ENCODE measurements at places on chromosomes 11 and 22. TPM values are rescaled to one million over a fixed set of nuclear protein-coding genes. Genes with fewer than 3 reads are reported as not detected.
A peak's percentile ranks its signal among the peaks of the same experiment; 100 is the strongest.

DNA sequence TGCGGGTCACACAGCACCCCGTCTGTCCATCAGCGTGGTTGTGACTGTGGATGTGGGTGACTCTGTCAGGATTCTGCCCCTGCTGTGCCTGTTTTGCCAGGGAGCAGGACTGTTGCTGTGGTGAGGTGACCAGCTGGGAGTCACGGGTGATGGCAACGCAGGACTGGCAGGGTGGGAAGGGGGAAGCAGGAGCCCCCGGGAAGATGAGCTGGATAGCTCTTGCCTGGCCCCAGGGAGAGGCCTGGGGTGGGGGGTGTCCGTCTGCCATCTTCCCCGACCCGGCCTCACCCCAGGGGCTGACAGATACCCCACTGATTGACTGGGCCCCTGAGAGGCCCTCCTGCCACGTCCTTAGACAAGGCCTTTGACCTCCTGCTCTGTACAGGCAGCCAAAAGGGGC is 34.3 kb upstream of the TSPAN18 start:
- no peak for DNase-seq
- H3K4me1 ChIP-seq: peaks cover 7% of the 10 kb centered on the region
- peaks cover 8% of the 10 kb centered on the region for H3K27me3 ChIP-seq
- H3K4me3 ChIP-seq: no peak overlapping the region

DNA sequence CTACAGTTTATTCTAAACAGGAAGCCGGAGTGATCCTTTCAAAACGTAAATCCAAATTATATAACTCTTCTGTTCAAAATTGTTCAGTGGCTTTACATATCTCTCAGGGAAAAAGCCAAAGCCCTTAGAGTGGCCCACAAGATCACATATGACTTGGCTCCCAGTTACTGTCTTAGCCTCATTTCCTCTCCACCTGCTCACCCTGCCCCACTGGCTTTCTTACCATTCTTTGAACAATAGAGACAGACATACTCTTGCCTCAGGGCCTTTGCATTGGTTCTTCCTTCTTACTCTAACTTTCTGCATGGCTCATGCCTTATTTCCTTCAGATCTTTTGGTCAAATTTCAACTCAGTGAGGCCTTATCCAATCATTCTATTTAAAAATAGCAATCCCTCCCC is 52.1 kb downstream of the STIM1 start:
- H3K27ac ChIP-seq: no peak overlapping the region
- H3K36me3 ChIP-seq: no peaks in the 10 kb centered on the region
- no peak overlapping the region for H3K4me3 ChIP-seq
- no peaks in the 10 kb centered on the region for H3K4me1 ChIP-seq

DNA sequence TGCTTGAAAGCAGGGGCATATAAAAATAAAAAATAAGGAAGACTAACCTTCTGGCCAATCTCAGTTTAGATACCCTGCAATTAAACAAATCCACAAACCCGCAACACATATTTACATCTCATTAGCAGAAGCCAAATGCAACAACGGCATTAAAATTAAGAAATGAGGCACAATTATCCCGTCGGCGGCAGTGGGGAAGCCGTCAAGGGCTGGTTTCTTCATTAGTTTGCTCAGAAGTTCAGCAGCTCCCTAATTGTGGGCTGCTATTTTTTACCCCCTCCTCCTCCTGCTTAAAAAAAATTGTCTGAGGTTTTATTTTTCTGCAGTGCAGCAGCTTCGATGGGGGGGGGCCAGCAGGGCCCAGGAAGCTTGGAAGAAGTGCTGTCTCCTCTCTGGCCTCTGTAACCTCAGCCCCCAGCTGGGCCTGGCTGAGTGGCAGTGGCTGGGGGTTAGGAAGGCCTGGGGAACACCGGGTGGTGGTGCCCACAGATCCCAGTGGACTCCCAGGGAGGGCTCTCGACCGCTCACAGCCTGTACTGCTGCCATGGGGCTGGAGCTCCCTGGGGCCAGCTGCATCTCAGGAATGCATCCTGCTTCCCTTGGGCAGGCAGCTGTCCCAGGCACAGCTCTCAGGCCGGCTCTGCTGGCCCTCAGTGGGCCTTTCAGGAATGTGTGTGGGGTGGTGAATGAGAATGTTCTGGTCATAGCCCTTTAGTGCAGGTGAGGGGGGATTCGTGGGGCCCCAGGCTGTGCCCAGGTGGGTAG is 148.7 kb upstream of the B3GAT1 start:
- H3K27me3 ChIP-seq: peaks cover 4% of the 10 kb centered on the region
- no peaks in the 10 kb centered on the region for H3K36me3 ChIP-seq
- peaks cover 17% of the 10 kb centered on the region for H3K4me1 ChIP-seq
- DNase-seq: peak; percentile 27
- no peak overlapping the region for H3K4me3 ChIP-seq

- H3K4me3 ChIP-seq: peak overlapping the region; percentile 68
- H3K4me1 ChIP-seq: peaks cover 16% of the 10 kb centered on the region
- peaks cover 8% of the 10 kb centered on the region for H3K27me3 ChIP-seq
- peak; percentile 60 for DNase-seq
These were observed 6.1 kb downstream of the CD81 start for GRCh38 chr11:2382936-2383851.

TMEM191B gene
- total RNA-seq: 42.7 TPM

GPR137 gene
- total RNA-seq: 52.5 TPM

APOA4 gene
- not detected for total RNA-seq

TMPRSS5 gene
- total RNA-seq: 1.3 TPM

GRCh38 chr11:12853325-12853651 is 155.8 kb upstream of the RASSF10 start:
- no peak overlapping the region for H3K27ac ChIP-seq
- no peak overlapping the region for H3K4me3 ChIP-seq
- peaks cover 2% of the 10 kb centered on the region for H3K4me1 ChIP-seq
- no peak for DNase-seq

- DNase-seq: peak; percentile 41
- no peak overlapping the region for H3K4me3 ChIP-seq
- H3K36me3 ChIP-seq: no peaks in the 10 kb centered on the region
- peaks cover 4% of the 10 kb centered on the region for H3K4me1 ChIP-seq
These were observed 278 bp downstream of the ROM1 start for GRCh38 chr11:62613291-62613778.

- H3K4me1 ChIP-seq: peaks cover 15% of the 10 kb centered on the region
- DNase-seq: no peak
- H3K27me3 ChIP-seq: peaks cover 2% of the 10 kb centered on the region
- H3K4me3 ChIP-seq: peak overlapping the region; percentile 36
- no peak overlapping the region for H3K27ac ChIP-seq
These were observed 62.7 kb downstream of the CD82 start for GRCh38 chr11:44627911-44628729.
